Psoas muscle (tissue), 8 donors: ENCODE measurements at places on chromosomes 12 and 14. TPM values are rescaled to one million over a fixed set of nuclear protein-coding genes. Genes with fewer than 3 reads are reported as not detected.

DNA sequence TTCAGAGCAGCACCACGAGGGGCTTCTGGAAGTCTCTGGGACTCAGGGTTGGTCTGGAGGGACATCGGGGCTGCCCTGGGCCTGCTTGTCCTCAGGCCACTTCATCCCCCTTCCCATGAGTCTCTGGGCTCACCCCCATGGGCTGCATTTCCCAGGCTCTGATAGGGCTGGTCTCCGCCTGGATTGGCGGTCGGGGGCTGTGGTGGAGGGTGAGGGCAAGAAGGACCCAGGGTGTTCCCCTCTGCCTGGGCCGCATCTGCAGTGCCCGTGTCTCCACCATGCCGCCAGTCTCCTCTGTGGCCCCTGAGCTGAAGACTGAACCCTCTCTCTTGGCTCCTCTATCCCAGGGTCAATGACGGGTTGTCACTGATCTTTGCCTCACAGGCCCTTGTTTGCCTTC, 242.1 kb downstream of the ADGRD1 start:
- no peak for DNase-seq
- H3K4me3 ChIP-seq, result no peak overlapping the region
- peaks cover 3% of the 10 kb centered on the region for H3K27me3 ChIP-seq

- DNase-seq, result no peak
- no peaks in the 10 kb centered on the region for H3K4me1 ChIP-seq
- no peak overlapping the region for H3K4me3 ChIP-seq
- H3K27ac ChIP-seq, result no peak overlapping the region
Observed at GRCh38 chr12:22640851-22641250, 15.9 kb downstream of the ETNK1 start.

- H3K4me3 ChIP-seq, result no peak overlapping the region
- DNase-seq, result no peak
- H3K36me3 ChIP-seq, result no peaks in the 10 kb centered on the region
- no peaks in the 10 kb centered on the region for H3K4me1 ChIP-seq
- no peaks in the 10 kb centered on the region for H3K27me3 ChIP-seq
Observed at GRCh38 chr12:104628831-104629135, 172.0 kb downstream of the CHST11 start.

DNA sequence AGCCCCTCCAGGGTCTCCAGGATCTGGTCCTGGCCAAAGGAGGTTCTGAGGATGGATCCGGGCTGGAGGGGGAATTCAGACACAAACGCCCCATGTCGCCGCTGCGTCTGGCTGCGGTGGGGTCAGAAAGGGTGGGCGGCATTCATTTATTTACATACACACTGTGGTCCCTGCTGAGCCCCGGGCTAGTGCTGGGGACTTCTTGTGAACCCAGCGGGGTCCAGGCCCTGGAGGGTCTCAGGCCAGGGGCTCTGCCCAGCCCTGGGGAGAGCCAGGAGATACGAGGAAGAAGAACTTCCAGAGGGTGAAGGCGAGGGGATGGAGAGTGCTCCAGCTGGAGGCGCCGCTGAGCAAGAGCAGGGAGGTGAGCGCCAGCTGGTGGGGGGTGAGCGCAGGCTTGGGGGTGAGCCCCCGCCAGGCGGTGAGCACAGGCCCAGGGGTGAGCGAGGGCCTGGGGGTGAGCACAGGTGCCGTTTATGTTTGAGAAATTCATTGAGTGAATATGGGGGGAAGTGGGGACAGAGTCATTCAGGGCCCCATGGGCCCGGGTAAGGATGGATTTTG, 68.1 kb downstream of the NCOR2 start:
- peaks cover 9% of the 10 kb centered on the region for H3K36me3 ChIP-seq
- no peaks in the 10 kb centered on the region for H3K27me3 ChIP-seq
- peaks cover 74% of the 10 kb centered on the region for H3K4me1 ChIP-seq
- H3K27ac ChIP-seq, result peak overlapping the region; percentile 55
- no peak overlapping the region for H3K4me3 ChIP-seq

- H3K27me3 ChIP-seq, result no peaks in the 10 kb centered on the region
- H3K4me1 ChIP-seq, result no peaks in the 10 kb centered on the region
- H3K27ac ChIP-seq, result no peak overlapping the region
- no peaks in the 10 kb centered on the region for H3K36me3 ChIP-seq
Observed at GRCh38 chr12:81360916-81361315, 283.0 kb downstream of the ACSS3 start.

DNA sequence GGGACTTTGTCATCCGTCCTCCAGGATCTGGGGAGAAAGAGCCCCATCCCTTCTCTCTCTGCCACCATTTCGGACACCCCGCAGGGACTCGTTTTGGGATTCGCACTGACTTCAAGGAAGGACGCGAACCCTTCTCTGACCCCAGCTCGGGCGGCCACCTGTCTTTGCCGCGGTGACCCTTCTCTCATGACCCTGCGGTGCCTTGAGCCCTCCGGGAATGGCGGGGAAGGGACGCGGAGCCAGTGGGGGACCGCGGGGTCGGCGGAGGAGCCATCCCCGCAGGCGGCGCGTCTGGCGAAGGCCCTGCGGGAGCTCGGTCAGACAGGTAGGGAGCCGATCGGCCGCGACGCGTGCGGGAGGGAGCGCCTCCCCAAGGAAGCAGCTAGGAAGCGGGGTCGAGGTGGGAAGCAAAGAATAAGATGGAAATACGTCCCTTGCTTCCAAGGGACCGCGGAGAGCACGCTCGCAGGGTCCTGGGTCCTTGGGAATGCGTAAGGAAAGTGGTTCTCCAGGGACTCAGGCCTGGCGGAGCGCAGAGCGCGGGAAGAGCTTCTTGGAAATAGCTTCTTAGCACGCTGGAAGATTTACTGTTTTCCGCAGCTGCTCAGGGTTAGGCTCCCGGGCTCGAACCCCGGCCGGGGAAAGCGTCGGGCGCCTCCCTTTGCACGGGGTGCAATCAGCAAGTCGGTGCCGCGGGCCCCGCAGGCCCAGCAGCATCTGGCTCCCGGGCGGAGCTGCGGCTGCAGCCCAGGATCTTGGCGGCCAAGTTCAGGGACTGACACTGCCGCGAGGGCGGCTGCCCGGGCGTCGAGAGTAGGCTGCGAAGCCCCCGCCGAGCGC, 457 bp downstream of the SOCS2 start:
- no peaks in the 10 kb centered on the region for H3K4me1 ChIP-seq
- DNase-seq, result peak; percentile 43
- peak overlapping the region; percentile 17 for H3K27ac ChIP-seq
- H3K36me3 ChIP-seq, result peaks cover 5% of the 10 kb centered on the region
- H3K4me3 ChIP-seq, result peak overlapping the region; percentile 94
- no peaks in the 10 kb centered on the region for H3K27me3 ChIP-seq

DNA sequence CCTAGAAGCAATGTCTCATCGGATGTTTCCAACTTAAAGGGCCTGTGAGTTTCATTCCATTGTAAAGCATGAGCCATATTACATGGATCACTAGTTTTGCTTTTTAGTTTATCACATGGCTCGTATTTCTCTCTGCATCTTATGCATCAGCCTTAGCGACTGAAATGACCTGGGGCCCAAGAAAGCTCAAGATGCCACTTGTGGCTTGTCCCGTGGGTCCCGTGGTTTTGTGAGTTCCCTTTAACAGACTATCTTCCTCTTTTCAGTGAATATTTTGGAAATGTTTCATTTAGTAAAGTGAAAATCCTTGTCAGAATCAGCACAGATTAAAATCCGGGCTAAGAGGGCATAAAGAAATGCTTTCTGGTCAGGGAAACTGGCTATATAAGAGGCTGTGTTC, 86.2 kb upstream of the PPM1H start:
- H3K4me3 ChIP-seq, result no peak overlapping the region
- no peaks in the 10 kb centered on the region for H3K36me3 ChIP-seq
- no peaks in the 10 kb centered on the region for H3K4me1 ChIP-seq
- no peak overlapping the region for H3K27ac ChIP-seq

DNA sequence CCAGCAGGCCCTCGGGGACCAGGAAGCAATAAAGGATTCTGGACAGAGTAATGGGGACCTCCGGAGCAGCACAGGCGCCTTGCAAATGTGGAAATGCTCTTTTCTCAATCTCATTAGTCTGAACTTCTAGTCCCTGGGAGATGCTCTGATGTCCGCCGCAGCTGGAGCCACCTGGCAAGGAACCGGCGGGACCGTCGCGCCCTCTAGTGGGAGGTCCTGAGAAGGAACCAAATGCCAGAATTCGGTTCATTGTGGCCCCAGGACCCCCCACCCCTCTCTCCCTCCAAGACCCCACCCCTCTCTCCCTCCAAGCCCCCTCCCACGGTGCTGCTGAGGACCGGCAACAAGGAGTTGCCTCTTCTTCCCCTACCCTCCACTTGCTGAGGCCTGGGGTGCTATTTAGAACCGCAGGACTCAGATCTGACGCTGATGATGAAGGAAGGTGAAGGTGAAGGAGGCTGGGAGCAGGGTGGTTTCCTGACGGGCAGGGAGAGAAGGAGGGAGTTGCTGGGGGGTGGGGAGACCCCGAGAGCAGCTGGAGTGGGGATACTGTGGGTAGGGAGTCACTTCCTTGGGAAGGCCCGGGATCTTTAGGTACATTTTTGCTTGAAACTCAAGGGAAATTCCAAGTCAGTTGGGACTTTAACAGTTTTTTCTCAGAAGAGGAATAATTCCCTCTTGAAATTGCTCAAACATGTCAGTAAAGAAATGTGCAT, 42.5 kb downstream of the SMIM41 start:
- no peak overlapping the region for H3K4me3 ChIP-seq
- H3K27me3 ChIP-seq, result no peaks in the 10 kb centered on the region
- DNase-seq, result peak; percentile 82
- H3K4me1 ChIP-seq, result no peaks in the 10 kb centered on the region
- no peaks in the 10 kb centered on the region for H3K36me3 ChIP-seq
- no peak overlapping the region for H3K27ac ChIP-seq

GRCh38 chr12:65208125-65208524, 38.7 kb downstream of the LEMD3 start:
- H3K36me3 ChIP-seq, result no peaks in the 10 kb centered on the region
- no peaks in the 10 kb centered on the region for H3K27me3 ChIP-seq
- no peak for DNase-seq
- H3K4me1 ChIP-seq, result peaks cover 25% of the 10 kb centered on the region
- no peak overlapping the region for H3K4me3 ChIP-seq

DNA sequence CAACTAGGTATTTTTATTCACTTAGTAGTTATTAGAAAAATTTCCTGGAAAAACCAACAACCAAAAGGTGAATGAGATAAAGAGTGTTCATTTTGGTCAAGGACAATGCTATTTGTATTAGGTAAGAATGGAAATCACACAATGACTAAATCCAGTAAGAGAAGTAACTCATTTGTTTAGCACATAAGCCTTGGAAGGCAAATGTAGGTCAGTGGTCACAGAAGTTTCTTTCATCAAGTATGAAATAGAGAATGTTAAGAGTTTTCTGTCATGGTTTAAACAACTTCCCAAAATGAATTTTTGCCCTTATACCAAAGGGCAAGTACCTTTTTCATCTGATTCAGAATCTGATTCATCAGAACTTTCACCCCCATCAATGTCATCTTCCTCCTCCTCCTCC, 101.7 kb downstream of the KIF21A start:
- H3K27me3 ChIP-seq, result no peaks in the 10 kb centered on the region

GRCh38 chr14:101374373-101375338, 186.6 kb upstream of the DIO3 start:
- H3K4me1 ChIP-seq, result no peaks in the 10 kb centered on the region
- no peak for DNase-seq
- H3K27ac ChIP-seq, result no peak overlapping the region
- no peaks in the 10 kb centered on the region for H3K36me3 ChIP-seq
- H3K4me3 ChIP-seq, result no peak overlapping the region

DNA sequence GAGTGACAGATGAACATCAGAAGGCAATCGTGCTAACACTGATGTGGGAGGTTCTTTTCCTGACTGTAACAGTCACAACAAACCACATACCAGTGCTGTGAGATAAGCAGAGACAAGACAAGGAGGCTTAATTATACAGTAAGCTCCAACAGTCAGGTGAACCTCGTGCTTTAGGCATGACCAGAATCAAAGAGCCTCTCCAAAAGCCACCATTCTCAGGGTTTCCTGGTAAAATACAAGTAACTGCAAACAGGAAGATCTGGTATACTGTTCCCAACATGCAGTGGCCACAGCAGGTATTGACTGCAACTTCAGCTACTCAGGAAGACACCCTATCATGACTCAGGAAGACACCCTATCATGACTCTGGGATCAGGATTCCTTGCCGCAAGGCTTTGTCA, 47.3 kb upstream of the GTF2A1 start:
- no peak for DNase-seq
- H3K4me3 ChIP-seq, result no peak overlapping the region
- no peaks in the 10 kb centered on the region for H3K27me3 ChIP-seq
- no peak overlapping the region for H3K27ac ChIP-seq
- no peaks in the 10 kb centered on the region for H3K36me3 ChIP-seq
- H3K4me1 ChIP-seq, result peaks cover 32% of the 10 kb centered on the region

DNA sequence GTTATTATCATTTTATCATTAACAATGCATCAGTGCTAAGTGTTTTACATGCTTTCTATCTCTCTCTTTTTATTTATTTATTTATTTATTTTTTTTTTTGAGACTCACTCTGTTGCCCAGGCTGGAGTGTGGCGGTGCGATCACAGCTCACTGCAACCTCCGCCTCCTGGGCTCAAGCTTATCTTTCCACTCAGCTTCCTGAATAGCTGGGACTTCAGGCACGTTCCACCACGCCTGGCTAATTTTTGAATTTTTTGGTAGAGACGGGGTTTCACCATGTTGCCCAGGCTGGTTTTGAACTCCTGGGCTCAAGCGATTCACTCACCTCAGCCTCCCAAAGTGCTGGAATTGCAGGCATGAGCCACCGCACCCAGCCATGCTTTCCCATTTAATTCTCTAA, 3.9 kb upstream of the BTG1 start:
- H3K27ac ChIP-seq, result no peak overlapping the region
- H3K27me3 ChIP-seq, result no peaks in the 10 kb centered on the region
- H3K36me3 ChIP-seq, result no peaks in the 10 kb centered on the region
- H3K4me1 ChIP-seq, result no peaks in the 10 kb centered on the region
- H3K4me3 ChIP-seq, result no peak overlapping the region
- no peak for DNase-seq

GRCh38 chr12:6529291-6529737, 5.0 kb upstream of the GAPDH start:
- H3K4me3 ChIP-seq, result no peak overlapping the region
- no peaks in the 10 kb centered on the region for H3K27me3 ChIP-seq
- H3K36me3 ChIP-seq, result peaks cover 7% of the 10 kb centered on the region
- no peak overlapping the region for H3K27ac ChIP-seq
- peaks cover 17% of the 10 kb centered on the region for H3K4me1 ChIP-seq

DNA sequence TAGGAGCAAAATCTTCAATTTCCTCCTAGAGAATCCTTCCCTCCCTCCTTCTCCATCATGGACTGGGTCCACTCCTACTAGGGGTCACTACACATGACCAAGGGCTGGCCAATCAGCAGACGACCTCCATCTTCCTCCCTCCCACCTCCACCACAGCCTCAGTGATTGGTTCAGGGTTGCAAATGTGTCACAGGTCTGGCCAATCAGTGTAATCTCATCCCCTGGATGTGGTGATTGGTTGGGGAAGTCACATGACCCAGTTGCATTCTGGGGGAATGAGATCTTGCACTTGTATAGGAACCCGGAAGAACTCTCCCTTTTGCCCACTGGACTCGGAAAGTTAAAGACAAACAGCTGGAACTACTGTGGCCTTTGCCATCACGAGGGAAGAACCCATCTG, 169.2 kb downstream of the PIWIL1 start:
- no peak overlapping the region for H3K4me3 ChIP-seq
- no peak for DNase-seq
- no peak overlapping the region for H3K27ac ChIP-seq

Gene FZD10
- 0.22 TPM for total RNA-seq

Gene MYF5
- 2.6 TPM for total RNA-seq

Gene TAS2R46
- total RNA-seq, result 0.23 TPM

Gene RECQL
- 16.3 TPM for total RNA-seq
